Stimulated activated CD4-positive, alpha-beta T cell treated with anti-CD3 and anti-CD28 coated beads, Interleukin-1b, Interleukin-23, amount 100 ng/mL, for 1 hour (primary cell): ENCODE measurements at places on chromosomes 11 and 22.

DNA sequence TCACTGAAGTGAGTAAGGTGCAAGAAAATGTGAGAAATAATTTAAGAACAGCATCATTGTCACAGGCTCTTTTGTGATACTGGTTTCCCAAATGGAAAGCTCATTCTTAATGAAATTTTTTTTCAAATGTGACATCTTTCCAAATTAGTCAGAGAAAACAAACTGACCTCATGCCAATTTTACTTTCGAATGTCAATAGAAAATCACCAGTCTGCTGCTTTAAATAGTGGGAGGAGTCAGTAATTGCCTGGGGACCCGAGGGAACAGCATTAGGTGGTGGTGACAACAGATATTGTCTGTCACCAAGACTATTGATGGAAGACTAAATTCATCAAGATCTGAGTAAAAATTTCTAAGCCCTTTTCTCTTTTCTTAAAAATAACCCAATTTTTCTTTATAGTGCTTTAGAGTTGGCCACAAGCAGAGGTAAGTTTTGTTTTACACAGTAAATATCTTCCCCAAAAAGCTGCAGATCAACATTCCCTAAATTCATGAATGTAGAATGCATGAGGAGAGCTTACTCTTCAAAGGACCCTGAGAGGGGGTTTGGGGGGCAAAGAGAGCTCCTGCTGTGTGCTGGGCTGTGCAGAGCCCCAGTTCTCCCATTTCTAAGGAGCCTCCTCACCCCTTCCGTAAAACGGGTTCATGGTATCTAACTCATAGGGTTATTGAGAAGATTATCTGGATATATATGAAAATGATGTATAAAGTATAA, 95.1 kb downstream of the PIWIL4 start:
- DNase-seq: no peak

DNA sequence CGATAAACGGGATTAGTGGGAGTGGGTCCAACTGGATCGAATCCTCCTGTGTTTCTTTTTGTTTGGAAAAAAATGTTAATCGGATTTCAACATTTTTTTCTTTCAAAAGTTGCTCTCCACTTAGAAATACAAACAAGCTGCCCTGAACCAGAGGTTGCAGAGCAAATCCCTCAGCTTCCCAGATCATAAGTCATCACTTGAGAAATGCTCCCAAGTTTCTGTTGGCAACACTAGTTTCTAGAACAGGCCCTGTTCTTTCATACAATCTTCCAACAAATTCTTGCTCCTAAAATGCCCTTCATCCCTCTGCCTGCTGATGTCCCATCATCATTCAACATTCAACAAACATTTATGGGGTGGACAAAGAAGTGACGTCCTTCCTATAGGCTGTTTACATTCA, 1.3 kb upstream of the MLC1 start:
- no peak for DNase-seq

DNA sequence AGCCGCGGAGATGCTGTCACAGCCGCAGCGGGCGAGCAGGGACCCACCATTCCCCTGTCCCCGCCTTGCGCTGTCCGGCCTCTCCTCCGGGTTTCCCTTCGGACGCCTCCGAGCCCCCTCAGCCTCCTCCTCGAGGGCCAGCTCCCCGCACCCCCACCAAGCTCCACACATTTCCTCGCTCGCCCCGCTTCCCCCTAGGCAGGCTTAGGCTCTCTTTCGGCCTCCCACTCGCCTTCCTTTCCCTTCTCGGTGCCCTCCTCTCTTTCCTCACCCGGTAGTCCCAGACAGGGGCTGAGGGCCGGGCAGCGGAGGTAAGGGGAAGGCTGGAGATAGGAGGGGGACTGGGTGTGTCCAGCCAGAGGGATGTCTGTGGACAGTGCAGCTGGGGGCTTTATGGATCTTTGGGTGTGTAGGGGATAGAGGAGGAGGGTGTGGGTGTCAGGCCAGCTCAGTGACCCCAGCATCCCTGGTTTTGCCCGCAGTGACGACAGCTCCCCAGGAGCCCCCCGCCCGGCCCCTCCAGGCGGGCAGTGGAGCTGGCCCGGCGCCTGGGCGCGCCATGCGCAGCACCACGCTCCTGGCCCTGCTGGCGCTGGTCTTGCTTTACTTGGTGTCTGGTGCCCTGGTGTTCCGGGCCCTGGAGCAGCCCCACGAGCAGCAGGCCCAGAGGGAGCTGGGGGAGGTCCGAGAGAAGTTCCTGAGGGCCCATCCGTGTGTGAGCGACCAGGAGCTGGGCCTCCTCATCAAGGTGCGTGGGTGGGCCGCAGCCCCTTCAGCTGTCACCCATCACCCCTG, 1.6 kb downstream of the KCNK4 start:
- no peak for DNase-seq

DNA sequence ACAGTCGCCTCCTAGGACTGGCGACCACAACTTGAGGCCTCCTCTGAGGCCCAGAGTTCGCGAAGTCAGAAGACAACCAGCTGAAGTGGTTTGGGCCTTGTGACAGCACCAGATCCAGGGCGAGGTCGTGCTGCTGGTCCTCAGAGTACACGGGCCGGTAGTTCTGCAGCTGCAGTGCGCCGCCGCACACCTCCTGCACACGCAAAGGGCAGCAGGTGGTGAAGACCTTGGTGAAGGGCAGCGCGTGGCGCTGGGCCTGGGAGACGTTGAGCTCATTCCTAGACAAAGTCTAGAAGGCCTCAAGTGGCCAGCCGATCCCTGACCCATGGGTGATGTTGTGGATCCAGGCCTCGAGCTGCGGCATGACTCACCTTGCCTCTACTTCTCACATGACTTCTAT, 18.2 kb downstream of the CD3E start:
- no peak for DNase-seq

GRCh38 chr22:30822216-30823014, 127.7 kb downstream of the OSBP2 start:
- no peak for DNase-seq

DNA sequence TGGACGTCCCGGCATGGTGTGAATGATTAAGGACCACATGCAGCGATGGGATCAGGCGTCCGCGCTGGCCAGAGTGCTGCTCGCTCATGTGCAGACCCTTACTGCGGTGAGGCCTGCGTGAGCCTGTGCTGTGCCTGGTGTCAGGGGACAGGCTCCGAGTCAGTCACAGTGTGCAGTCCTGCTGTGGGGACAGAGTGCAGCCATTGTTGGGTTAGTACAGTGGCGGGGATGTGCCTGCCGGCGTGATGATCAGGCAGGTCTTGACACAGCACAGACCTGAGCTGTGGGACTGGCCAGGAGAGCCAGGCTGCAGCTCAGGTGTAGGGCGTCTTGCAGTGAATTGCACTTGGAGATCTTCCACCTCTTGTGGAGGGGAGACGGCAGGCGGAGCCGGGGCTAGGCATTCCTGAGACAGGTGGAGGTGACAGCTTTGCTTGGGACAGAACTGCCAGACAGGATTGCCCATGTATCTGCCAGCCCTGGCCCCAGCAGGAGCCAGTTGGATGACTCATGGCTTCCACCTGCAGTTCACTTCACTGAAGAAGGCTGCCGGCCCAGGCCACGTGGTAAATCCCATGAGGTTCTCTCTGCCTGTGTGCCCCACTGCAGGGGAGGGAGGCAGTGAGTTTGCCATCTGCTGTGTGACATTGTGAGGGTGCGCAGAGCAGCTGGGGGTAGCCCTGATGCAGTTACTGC, 17.3 kb downstream of the TRMU start:
- no peak for DNase-seq

- DNase-seq: no peak
Observed at GRCh38 chr11:82996966-82997606, 74.6 kb downstream of the RAB30 start.

GRCh38 chr22:45843986-45844385, 133.0 kb downstream of the WNT7B start:
- no peak for DNase-seq

DNA sequence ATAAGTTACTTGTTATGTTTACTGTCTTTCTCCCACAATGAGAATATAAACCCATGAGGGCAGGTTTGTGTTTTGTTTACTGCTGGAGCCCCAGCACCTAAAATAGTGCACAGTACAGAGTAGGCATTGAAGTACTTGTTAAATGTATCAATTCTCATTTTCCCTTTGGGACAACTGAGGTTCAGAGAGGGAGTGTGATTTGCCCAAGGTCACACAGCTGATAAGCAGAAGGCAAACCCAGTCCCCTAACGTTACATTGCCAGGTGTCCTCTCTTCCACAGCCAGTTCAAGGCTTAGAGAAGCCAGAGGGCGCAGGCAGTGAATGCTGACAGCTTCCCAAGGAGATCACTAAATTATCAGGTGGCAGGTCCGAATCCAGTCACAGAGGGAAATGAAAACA, 16.8 kb downstream of the ZMAT5 start:
- DNase-seq: no peak

DNA sequence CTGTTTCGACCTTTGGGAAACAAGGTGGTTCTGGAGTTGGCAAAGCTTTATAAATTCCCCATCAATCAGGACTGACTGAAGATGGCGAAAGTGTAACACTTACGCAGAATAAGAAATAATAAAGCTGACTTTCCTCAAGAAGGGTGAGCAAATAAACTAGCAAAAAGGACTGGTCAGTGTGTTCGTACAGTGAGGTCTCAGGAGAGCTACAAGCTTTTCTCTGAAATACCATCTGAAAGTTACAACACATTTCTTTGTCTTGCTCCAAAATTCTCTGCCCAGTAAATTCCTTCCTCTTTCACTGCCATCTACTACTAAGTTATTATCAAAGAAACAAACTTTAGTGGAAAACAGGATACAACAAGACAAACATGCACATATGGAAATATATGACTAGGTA, 13.4 kb downstream of the PITPNB start:
- no peak for DNase-seq

GRCh38 chr22:20399866-20400605, 6.1 kb downstream of the ZNF74 start:
- no peak for DNase-seq

DNA sequence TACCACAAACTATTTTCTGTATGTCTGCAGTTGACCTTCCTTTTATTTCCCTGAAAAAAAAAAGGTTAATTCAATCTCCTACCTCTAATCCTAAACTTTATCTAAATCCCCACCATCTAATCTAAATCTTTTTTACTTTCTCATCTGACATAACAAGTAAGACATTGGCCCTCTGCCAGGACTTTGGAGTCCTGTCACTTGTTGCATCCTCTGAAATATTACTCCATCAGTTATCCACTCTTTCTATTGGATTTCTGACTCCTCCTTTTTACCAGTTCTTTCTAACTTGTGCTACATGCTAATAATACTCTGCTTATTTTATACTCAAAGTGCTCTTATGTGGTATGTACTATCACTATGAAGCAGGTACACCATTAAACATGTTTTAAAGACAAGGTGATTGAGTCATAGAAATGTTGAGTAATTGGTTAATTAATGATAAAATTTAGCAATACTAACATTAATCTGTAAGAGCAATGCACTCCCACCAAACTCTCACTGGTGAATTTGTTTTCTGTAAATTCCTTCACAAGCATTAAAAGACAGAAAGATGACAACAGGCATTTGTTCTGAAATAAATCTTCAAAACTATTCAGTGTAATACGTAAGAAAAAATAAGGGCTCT, 914.2 kb upstream of the RAG2 start:
- no peak for DNase-seq
